ENCODE measurements at places on chromosomes 12 and 14. TPM values are rescaled to one million over a fixed set of nuclear protein-coding genes. Genes with fewer than 3 reads are reported as not detected.

RHEBL1 gene
- not detected for total RNA-seq

DNA sequence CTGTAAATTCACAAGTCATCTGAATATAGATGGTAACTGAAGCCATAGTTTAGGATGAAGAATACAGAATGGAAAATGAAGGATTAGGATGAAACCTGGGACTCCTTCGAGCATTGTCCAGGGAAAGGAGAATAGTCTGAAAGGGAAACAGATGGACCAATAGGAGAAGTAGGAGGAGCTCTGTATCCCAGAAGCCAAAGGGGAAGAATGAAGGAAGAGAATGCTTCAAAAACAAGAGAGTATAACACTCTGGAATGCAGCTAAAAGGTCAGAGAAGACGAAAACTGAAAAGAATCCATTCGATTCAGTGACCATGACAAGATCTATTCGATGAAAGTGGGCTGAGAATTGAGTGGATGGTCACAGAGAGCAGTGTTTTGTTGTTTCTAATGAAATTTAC lies 1.0 kb downstream of the GMFB start:
- H3K4me1 ChIP-seq = peaks cover 53% of the 10 kb centered on the region
- peak overlapping the region; percentile 96 for H3K27ac ChIP-seq
- H3K27me3 ChIP-seq = no peaks in the 10 kb centered on the region
- peak overlapping the region; percentile 73 for H3K4me3 ChIP-seq
- no peak for DNase-seq
- no peaks in the 10 kb centered on the region for H3K36me3 ChIP-seq

DNA sequence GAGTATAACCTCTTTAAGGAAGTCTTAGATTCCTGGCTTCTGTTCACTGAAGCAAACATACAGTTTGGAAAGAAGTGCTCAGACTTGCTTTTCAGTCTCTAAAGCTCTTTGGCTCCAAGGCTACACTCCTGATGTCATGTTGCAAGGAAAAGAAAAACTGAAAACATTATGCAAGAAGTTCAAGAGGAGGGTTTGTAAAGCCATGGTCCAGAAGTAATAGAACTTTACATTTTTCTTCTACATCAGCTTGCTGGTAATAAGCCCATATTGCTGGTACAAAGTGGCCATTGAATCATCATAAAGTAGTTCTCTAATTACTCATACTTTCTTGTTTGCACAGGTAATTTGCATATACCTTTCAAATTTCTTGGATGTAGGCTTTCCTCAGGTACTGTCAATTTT lies 83.6 kb downstream of the BBS10 start:
- H3K36me3 ChIP-seq = no peaks in the 10 kb centered on the region
- H3K27ac ChIP-seq = peak overlapping the region; percentile 59
- no peaks in the 10 kb centered on the region for H3K27me3 ChIP-seq
- DNase-seq = no peak
- no peak overlapping the region for H3K4me3 ChIP-seq

GRCh38 chr12:104137001-104137901 lies 759 bp downstream of the NFYB start:
- no peak for DNase-seq
- H3K36me3 ChIP-seq = peaks cover 16% of the 10 kb centered on the region
- H3K4me1 ChIP-seq = peaks cover 62% of the 10 kb centered on the region
- H3K4me3 ChIP-seq = peak overlapping the region; percentile 85

Measured in esophagus muscularis mucosa (tissue), 4 donors.